ENCODE measurements at places on chromosomes 7 and 10.

- no peak for DNase-seq
Observed at GRCh38 chr7:101919363-101920115, 102.1 kb downstream of the CUX1 start.

- no peak for DNase-seq
Observed at GRCh38 chr10:124646483-124647352, 97.5 kb downstream of the FAM53B start.

- no peak for DNase-seq
Observed at GRCh38 chr10:88243836-88244730, 339.0 kb downstream of the RNLS start.

DNA sequence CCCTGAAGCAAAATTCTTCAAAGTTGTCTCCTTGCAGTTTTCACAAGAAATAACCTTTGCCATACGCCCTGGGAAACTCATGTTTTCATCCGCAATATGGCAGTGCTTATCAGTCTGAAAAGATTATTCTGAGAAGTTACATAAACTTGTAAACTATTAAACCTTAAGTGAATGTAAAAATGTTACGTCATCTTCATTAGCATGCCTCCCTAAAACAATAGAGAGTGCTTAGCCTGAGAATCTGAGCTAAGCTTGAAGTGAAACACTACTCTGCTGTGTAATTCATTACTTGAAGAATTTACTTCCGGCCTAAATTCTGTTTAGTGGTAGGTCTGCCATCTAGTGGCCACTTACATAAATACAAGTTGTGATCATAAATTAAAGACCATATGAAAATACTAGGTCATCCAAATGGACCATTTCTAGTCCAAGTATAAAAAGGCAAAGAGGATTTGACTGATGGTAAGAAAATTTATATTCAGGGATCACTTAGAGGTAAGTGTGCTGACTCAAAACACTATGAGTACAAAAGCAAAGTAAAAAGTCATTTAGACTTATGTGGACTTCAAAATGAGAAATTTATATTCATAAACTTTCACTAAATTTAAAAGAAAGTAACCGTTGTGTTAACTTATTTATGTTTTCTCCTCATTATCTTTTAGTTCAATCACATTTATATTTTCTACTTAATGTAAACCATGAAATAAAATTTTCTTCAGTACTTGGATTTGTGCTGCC is 745.1 kb upstream of the LRRTM3 start:
- no peak for DNase-seq

Data from stimulated activated CD8-positive, alpha-beta memory T cell treated with anti-CD3 and anti-CD28 coated beads, Interleukin-4, amount 100 ng/mL, for 48 hours (primary cell).